WTC11 (cell line): ENCODE measurements at places on chromosomes 1 and 21.

GRCh38 chr1:8848663-8849386 lies 29.7 kb downstream of the ENO1 start:
- DNase-seq = peak; percentile 91

- DNase-seq = no peak
Measured at GRCh38 chr1:32048440-32048839, 24.3 kb upstream of the TMEM39B start.

DNA sequence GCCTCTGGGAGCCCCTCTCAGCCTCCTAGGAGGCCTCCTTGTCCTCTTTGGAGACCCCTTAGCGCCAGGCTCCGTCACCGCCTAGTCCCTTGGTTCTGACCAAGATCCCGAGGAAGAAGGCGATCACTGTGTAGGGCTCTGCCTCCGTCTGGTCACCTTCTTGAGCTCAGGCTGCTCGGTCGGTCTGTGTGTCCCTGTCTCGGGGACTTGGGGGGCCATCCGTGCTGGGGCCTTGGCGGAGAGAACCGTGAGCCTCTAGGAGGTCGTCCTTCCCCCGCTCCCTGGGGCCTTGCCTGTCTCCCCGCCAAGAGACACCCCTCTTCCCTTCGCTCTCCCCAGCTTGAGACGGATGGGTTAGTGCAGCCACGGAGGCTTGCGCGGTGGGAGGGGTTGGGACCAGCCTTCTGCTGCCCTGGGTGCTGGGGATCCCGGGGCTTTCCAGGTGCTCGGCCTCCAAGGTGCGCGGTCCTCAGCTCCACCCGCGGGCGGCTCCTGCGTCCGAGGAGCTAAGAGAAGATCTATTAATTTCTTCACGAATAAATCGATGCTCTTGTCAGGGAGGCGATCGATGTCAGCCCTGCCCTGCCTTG lies 701 bp upstream of the INSRR start:
- DNase-seq = no peak

DNA sequence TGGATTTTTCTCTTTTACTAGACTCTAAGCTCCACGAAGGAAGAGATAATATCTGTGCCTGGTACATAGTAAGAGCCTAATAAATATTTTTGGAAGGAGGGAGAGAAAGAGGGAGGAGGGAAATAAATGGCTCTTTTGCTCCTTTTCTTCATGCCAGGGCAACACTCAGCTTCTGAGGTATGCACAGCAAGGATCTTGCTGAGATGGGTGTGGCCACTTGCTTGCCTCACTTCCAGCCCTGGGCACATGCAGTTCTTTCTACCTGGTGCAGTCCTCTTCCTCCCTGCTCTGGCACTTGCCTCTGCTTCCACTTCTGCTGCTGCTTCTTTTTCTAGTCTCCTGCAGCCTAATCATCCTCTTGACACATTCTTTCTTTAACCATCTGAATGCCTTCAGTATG lies 148.1 kb downstream of the FGGY start:
- no peak for DNase-seq

GRCh38 chr1:225866061-225866837 lies 15.9 kb downstream of the TMEM63A start:
- DNase-seq = no peak
